ENCODE measurements at places on chromosomes 11 and 22.

- no peak for DNase-seq
Measured at GRCh38 chr11:3909901-3910300, 54.4 kb downstream of the STIM1 start.

- no peak for DNase-seq
Measured at GRCh38 chr11:67120881-67121710, 2.0 kb downstream of the KDM2A start.

- DNase-seq: no peak
Measured at GRCh38 chr11:34303028-34303570, 54.7 kb downstream of the ABTB2 start.

- DNase-seq: no peak
Measured at GRCh38 chr11:10931761-10932670, 74.2 kb upstream of the ZBED5 start.

- DNase-seq: no peak
Measured at GRCh38 chr22:20052309-20053259, 27.5 kb upstream of the DGCR8 start.

- DNase-seq: no peak
Measured at GRCh38 chr11:2210366-2211112, 38.9 kb upstream of the TH start.

GRCh38 chr11:86185381-86185750, 59.2 kb upstream of the EED start:
- DNase-seq: no peak

DNA sequence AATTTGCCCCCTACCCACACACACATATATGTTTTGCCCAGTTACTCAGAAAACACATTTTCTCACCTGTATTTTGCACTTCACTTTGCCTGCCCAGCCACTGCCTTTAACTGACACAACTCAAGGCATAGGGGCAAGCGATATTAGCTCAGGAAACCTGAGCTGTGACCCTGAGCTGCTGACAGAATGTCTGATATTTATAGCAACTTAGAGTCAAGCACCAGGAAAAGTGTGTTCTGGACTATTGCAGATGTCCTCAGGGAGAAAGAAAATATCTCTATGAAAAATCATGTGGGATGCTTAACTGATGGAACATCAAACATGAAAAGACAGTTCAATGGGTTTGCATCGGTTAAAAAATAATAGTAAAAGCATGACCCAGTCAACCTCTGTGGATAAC, 63.9 kb upstream of the SLC35C1 start:
- no peak for DNase-seq

GRCh38 chr11:134120143-134120850, 51.4 kb downstream of the JAM3 start:
- DNase-seq: no peak

DNA sequence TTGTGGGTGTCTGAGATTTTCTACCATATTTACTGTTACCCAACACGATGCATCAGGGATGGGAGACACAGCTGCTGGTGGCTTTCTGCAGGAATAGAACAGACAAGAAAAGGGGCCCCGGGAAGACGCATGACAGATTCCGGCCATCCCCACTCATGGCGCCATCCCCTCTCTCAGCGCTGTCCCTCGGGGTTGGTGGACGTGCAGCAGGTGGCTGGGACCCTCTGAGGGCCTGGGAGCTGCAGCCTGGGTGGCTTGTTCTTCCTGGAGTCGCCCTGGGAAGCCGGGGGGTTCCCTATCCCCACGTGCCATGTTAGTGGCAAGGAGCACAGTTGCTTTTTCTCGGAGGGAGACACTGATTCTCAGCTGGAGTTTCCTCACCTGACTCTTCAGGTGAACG, 1123.3 kb downstream of the BRD1 start:
- DNase-seq: no peak

- no peak for DNase-seq
Measured at GRCh38 chr11:94853836-94854235, 85.7 kb downstream of the AMOTL1 start.

GRCh38 chr22:43995798-43996169, 28.3 kb upstream of the PARVB start:
- DNase-seq: no peak

- no peak for DNase-seq
Measured at GRCh38 chr11:110750100-110750499, 37.9 kb upstream of the ARHGAP20 start.

DNA sequence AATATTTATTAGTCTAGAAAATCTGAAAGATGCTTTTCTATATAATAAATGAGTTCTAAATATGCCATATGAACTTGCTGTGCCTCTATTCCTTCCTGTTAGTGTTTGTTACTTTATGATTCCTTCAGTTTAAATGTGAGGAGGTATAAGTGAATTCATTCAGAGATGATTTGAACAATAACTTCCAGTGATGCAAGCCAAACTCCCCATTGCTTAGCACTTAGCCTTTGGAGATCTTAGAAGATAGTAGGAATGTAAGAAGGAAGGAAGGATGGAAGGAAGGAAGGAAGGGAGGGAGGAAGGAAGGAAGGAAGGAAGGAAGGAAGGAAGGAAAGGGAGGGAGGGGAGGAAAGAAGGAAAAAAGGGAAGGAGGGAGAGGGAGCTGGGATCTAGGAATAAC, 25.1 kb downstream of the MMP13 start:
- DNase-seq: no peak

DNA sequence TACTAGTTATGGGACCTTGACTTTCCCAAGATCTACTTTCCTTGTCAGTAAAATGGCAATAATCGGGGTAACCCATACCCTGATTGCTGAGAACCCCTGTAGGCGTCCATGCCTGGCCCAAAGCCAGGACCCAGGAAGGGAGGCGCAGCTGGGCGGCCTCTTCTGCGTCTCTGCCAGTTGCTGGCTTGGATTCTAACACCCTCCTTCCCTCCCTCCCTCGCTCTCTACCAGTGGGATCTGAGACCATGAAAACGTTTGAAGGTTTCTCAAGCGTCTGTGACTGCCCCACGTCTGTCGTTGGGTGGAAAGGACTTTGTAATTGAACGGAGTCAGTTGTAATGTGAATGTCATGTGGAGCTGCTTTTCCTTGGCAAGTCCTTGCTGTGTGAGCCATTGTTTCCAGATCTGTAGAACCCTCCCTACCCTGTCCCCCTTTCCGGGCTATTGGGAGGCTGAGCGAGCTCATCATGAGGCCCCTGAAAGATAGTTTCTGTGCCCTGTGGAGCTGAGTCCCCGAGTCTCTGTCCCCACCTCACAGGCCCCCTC, 47.8 kb downstream of the PARVB start:
- no peak for DNase-seq

DNA sequence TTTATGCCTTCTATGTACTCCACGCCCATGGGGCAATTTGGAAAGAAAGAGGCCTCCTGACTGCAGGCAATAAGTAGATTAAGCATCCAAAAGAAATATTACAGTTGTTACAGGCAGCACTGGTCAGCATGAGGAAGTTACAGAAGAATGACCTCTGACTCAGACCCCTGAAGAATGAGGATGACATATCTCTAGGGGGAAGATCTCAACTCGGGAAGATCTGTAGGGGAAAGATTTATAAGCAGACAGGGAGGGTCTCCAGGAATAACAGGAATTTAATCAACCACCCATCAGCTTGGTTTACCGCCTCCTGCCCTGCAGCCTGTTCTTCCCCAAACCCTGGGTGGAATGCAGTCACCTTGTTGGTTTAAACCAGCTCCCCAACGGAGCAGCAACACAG, 58.0 kb downstream of the RCN1 start:
- no peak for DNase-seq

DNA sequence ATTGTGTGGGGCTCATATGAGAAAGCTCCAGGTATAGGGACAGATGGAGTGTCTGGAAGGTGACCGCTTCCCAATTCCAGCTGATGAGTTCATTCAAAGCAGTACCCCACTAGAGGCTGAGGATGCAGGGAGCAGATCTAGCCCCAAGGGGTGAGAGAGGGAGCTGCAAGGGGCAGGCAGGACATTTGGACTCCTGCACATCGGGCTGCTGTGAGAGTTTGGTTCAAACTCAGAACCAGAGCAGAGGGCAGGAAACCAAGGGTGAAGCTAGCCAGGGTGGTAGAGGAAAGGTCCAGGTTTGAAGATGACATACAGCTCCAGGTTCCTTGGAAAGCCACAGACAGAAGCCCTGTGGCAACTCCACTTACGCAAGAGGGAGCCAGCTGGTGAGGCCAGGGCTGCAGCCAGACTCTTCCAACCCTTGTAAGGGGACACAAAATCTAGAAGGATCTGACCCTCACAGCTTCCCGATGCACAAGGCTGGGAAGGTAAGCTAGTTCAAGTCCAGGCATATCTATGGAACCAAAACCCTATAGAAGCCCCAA, 1.9 kb downstream of the CSNK2A3 start:
- DNase-seq: no peak

- DNase-seq: no peak
Measured at GRCh38 chr11:110757962-110758755, 45.9 kb upstream of the ARHGAP20 start.

GRCh38 chr22:32245042-32245441, 10.1 kb downstream of the SLC5A4 start:
- DNase-seq: no peak

DNA sequence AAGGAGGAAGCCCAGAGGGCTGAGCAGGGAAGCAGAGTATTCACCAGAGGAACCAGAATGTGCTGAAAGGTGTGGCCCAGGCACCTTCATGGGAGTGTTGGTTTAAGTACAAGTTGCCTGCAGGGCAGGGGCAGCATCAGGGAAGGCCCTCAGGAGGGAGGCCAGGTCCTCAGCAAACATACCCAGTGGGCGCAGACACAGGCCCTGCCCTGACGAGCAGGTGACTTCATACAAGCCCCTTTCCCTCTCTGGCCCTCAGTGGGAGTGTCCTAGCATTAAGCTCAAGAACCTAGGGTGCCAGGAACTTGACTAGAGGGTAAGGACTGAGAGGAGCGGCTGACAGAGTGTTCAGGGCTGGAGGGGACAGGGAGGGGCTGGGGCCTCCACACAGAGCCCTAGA, 7.5 kb upstream of the CASTOR1 start:
- DNase-seq: no peak

- no peak for DNase-seq
Measured at GRCh38 chr11:62854013-62854824, 14.8 kb upstream of the WDR74 start.

- no peak for DNase-seq
Measured at GRCh38 chr11:127052404-127052803, 51.8 kb upstream of the KIRREL3 start.

- peak; percentile 7 for DNase-seq
Measured at GRCh38 chr22:22593964-22594656, 35.0 kb upstream of the PRAME start.

GRCh38 chr11:20114588-20114987, 45.7 kb downstream of the DBX1 start:
- DNase-seq: no peak

GRCh38 chr22:35643991-35644390, 4.3 kb upstream of the APOL6 start:
- DNase-seq: no peak

GRCh38 chr11:15780837-15781236, 575.5 kb downstream of the SOX6 start:
- no peak for DNase-seq

DNA sequence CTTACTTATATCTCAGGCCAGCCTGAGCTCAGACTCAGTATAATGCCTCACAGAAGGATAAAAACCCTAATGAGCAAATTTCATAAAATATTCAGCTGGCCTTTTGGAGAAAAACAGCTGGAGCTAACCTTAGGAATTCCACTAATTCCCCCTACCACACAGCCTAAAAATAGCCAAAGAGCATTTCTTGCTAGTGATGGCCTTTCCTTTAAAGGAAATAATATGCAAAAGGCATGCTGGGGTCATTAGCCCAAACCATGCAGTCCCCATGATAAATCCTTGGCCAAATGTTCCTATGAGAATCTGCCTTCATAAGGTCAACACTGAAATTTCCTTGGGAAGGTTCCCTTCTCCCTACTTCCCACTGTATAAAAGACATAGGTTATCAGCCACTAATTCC, 38.2 kb downstream of the SYTL2 start:
- no peak for DNase-seq

GRCh38 chr11:130163346-130164220, 4.0 kb downstream of the ST14 start:
- DNase-seq: no peak

- DNase-seq: no peak
Measured at GRCh38 chr11:107676336-107677057, 35.4 kb downstream of the SLN start.

DNA sequence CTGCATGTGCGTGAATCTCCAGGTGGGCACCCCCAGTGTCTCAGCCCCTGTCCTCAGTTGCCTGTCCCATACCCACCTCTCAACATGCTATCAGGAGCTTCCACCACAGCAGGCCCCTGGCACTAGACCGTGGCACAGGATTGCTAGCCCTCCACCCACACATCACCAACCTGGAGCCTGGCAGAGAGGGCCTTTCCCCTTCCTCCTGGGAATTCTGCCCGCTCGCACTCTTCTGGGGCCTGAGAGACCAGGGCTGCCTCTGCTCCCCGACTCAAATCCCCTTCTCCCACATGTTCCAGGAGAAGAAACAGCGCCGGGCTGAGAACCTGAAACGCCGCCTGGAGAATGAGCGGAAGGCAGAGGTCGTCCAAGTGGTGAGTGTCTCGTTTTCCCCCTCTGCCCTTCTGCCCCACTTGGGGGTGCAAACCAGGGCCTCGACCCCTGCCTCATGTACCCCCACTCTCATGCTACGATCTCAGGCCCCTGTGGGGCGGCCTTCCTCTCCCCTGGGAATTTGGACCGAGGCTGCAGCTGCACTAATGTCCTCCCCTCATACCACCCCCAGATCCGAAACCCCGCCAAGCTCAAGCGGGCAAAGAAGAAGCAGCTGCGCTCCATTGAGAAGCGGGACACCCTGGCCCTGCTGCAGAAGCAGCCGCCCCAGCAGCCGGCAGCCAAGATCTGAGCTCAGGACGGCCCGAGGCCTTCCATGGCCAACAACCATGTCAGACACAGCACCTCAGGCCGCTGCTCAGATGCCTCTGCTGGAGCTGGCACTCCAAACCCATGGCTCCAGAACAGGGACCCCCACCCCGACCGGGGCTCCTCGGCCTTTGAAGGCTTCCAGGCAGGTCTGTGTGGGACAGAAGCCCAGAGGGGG, 5.9 kb downstream of the PTGDR2 start:
- no peak for DNase-seq

- no peak for DNase-seq
Measured at GRCh38 chr11:70500076-70500847, 101.9 kb downstream of the CTTN start.
